ENCODE measurements at places on chromosomes 1 and 21. TPM values are rescaled to one million over a fixed set of nuclear protein-coding genes. Genes with fewer than 3 reads are reported as not detected.

Gene AIRE
- not detected for polyA plus RNA-seq

Gene TFF2
- not detected for polyA plus RNA-seq

Gene ADGRL2
- polyA plus RNA-seq = 24.8 TPM

Gene DPT
- not detected for polyA plus RNA-seq

Gene KCNJ6
- polyA plus RNA-seq = 0.06 TPM

Gene FAM3B
- polyA plus RNA-seq = not detected

Gene MYCL
- polyA plus RNA-seq = 0.77 TPM

Gene OR2W3
- not detected for polyA plus RNA-seq

Gene SLAMF1
- not detected for polyA plus RNA-seq

Gene GIPC2
- 0.07 TPM for polyA plus RNA-seq

Gene NEGR1
- 9.8 TPM for polyA plus RNA-seq

Gene CAMK2N1
- 83.1 TPM for polyA plus RNA-seq

Gene ELAPOR1
- 0.88 TPM for polyA plus RNA-seq

Gene MRPL37
- polyA plus RNA-seq = 16.6 TPM

Gene GJA8
- not detected for polyA plus RNA-seq

Gene TEX38
- not detected for polyA plus RNA-seq

Gene SUSD4
- 0.29 TPM for polyA plus RNA-seq

Gene TDRD10
- polyA plus RNA-seq = not detected

Gene ANKRD34A
- polyA plus RNA-seq = 0.83 TPM

Gene FOXO6
- not detected for polyA plus RNA-seq

Gene OPN3
- polyA plus RNA-seq = 70.1 TPM

Gene NBPF4
- not detected for polyA plus RNA-seq

Gene CRYAA
- polyA plus RNA-seq = not detected

Gene LENEP
- polyA plus RNA-seq = 0.21 TPM

Gene LRRC71
- polyA plus RNA-seq = not detected

Gene RXRG
- not detected for polyA plus RNA-seq

Gene VWA1
- polyA plus RNA-seq = 3.9 TPM

Gene SARS1
- 301 TPM for polyA plus RNA-seq

Gene TPRG1L
- 45.1 TPM for polyA plus RNA-seq

Gene E2F2
- polyA plus RNA-seq = 0.06 TPM

Gene PCSK9
- polyA plus RNA-seq = 0.17 TPM

Gene RPS6KC1
- polyA plus RNA-seq = 20.0 TPM
